ENCODE measurements at places on chromosomes 13 and 19.

DNA sequence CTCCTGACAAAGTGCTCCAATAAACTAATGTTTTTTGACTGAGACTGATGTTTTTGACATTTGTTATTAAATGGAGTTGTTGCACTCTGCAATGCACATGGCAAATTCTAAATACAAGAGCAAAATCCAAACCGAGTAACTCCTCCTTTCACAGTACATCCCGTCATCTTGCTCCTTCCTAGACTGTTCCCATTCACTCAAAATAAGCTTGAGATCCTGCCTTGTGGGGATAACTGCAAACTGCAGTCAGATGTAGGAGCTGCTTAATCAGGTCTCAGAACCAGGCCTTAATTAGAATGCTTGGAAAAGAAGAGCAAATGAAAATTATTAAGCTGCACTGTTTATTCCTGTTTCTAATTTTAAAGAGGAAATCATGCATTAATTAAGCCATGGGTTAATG is 134.8 kb upstream of the SPRY2 start:
- no peak for DNase-seq

DNA sequence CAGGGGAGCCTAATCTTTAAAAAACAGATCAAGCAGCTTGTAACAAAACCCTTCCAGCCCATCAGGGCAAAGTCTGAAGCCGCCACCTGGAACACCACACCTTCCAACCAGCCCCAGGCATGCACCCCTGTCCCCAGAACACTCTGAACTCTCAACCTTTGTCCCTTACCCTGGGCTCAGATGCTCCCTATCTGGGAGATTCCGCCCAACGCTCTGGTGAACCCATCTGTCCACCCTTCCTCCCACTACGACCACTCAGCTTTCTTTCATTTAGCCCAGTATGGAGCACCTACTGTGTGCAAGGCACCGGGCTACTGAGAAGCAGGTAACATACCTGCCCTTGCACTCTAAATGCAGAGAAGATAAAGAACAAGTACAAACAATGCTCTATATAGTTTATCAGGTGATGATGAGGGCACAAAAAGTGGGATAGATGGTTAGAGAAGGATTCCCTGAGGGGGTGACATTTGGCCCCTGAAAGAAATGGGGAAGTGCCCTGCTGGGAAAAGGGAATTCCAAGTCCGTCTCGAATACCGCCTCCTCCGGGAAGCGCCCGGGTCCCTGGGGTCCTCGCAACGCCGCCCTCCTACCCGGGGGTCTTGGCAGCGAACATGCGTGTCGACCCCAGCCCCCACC is 629 bp downstream of the PEPD start:
- DNase-seq, result no peak

DNA sequence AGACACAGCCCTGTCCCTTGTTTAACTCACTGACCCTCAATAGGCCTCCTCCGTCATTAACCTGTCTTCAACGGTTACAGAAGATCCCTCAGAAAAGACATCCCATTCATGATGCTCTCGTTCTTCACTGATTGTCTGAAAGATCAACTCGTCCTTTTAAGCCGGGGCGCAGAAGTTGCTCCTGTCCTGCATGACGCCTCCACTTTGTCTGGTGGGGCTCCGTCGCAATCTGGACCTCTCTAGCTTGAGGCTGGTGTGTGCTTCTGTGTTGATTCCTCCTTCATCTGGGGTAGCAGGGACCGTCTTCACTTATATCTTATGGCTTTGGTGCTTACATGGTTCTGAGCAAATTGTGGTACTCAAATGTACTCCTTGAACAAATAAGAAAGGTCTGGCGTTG is 766.0 kb upstream of the PCDH9 start:
- DNase-seq, result no peak

GRCh38 chr19:33513424-33513823 is 8.2 kb downstream of the PEPD start:
- no peak for DNase-seq

DNA sequence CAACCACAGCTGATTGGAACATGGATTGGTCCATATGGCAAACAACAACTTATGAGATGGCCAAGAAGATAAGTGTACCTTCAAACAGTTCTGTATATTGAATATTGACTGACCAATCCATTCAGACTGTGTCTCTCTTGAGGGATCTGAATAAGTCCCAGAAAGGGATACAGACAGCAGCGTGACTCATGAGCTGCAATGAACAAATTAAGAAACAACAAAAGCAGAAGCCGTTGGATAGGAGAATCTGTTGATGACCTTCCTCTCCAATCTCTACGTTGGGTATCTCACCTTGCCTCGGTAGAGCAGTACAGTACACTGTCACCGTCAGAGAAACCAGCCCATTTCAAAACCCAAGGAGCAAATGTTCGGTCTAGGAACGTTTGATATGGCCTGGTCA is 21.3 kb downstream of the MBD3L2B start:
- DNase-seq, result no peak
